Fibroblast of gingiva (primary cell): ENCODE measurements at places on chromosomes 5 and 9.

GRCh38 chr5:14946815-14947620 is 75.4 kb upstream of the ANKH start:
- no peak for DNase-seq

DNA sequence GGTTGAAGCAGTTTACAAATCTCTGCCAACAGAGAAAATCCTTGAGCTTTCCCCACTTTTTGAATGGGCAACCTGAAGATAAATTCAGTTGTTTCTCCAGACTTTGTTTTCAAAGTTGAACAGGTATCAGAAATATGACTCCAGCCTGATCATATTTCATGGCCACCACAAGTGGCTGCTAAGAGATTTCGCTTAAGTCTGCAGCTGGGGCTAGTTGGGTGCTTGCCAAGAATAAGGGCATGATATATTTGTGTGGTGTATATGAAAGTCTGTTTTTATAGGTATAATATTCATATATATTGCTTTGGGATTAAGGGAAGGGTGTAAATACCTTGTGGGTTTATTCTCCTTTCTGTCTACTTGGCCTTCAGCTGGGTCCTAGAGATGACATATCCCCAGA is 168.4 kb upstream of the GDNF start:
- DNase-seq: no peak

DNA sequence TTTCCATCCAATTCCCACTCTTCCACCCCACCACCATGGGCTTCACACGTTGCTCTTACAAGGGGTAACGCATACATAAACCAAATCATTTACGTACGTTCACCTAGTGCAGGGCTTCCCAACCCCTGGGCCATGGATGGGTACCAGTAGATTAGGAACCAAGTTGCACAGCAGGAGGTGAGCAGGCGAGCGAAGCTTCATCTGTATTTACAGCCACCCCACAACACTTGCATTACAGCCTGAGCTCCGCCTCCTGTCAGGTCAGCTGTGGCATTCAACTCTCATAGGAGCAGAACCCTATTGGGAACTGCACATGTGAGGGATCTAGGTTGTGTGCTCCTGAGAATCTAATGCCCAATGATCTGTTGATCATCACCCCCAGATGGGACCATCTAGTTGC is 82.3 kb downstream of the CEMIP2 start:
- DNase-seq: no peak

- no peak for DNase-seq
Measured at GRCh38 chr9:3241290-3241689, 284.5 kb downstream of the RFX3 start.
